ENCODE measurements at places on chromosomes 6 and 20. TPM values are rescaled to one million over a fixed set of nuclear protein-coding genes. Genes with fewer than 3 reads are reported as not detected.

Gene SMOC2
- total RNA-seq, result not detected

Gene SERPINB1
- total RNA-seq, result 60.1 TPM

GRCh38 chr6:127225497-127225896 is 41.2 kb upstream of the RNF146 start:
- no peaks in the 10 kb centered on the region for H3K36me3 ChIP-seq
- H3K4me3 ChIP-seq, result no peak overlapping the region
- peaks cover 10% of the 10 kb centered on the region for H3K4me1 ChIP-seq
- no peak overlapping the region for H3K27ac ChIP-seq
- H3K27me3 ChIP-seq, result no peaks in the 10 kb centered on the region
- DNase-seq, result no peak

GRCh38 chr6:87430499-87430898 is 22.7 kb downstream of the CFAP206 start:
- H3K4me1 ChIP-seq, result no peaks in the 10 kb centered on the region
- no peaks in the 10 kb centered on the region for H3K36me3 ChIP-seq
- H3K27me3 ChIP-seq, result peaks cover 14% of the 10 kb centered on the region
- no peak for DNase-seq
- H3K27ac ChIP-seq, result no peak overlapping the region

Gene FAM209A
- 0.15 TPM for total RNA-seq

Gene LZTS3
- 10.1 TPM for total RNA-seq

DNA sequence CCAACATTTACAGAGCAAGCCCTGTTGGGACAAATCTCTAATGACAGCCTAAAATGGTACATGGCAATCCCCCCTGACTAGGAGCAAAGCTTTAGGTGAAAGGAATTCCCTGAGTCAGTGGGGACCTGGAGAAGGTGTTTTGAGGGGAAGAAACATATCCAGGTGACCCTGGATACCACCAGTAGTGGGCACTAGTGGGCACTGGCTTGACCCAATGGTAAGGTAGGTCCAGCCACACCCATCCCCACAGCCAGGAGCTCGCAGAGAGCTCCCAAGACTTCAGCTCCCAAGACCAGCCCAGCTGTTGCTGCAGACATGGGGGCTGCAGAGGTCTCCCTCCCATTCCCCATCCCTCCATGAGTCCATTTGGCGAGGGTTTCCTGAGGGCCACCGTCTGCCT is 19.5 kb downstream of the GRM4 start:
- H3K4me1 ChIP-seq, result no peaks in the 10 kb centered on the region
- no peaks in the 10 kb centered on the region for H3K36me3 ChIP-seq
- no peak overlapping the region for H3K4me3 ChIP-seq
- peaks cover 52% of the 10 kb centered on the region for H3K27me3 ChIP-seq

- H3K27me3 ChIP-seq, result no peaks in the 10 kb centered on the region
- no peak for DNase-seq
- no peak overlapping the region for H3K27ac ChIP-seq
Observed at GRCh38 chr20:19453410-19453809, 241.0 kb downstream of the SLC24A3 start.

GRCh38 chr6:61622601-61623000 is 663.4 kb downstream of the KHDRBS2 start:
- no peaks in the 10 kb centered on the region for H3K36me3 ChIP-seq
- no peak for DNase-seq
- H3K4me3 ChIP-seq, result no peak overlapping the region
- no peaks in the 10 kb centered on the region for H3K27me3 ChIP-seq
- H3K4me1 ChIP-seq, result no peaks in the 10 kb centered on the region

GRCh38 chr6:39568896-39569295 is 156.3 kb downstream of the KIF6 start:
- no peaks in the 10 kb centered on the region for H3K4me1 ChIP-seq
- H3K27me3 ChIP-seq, result no peaks in the 10 kb centered on the region
- no peaks in the 10 kb centered on the region for H3K36me3 ChIP-seq
- H3K4me3 ChIP-seq, result no peak overlapping the region
- DNase-seq, result no peak
- no peak overlapping the region for H3K27ac ChIP-seq

GRCh38 chr6:73858376-73858775 is 162.4 kb downstream of the CD109 start:
- no peaks in the 10 kb centered on the region for H3K27me3 ChIP-seq
- H3K4me3 ChIP-seq, result no peak overlapping the region
- H3K27ac ChIP-seq, result no peak overlapping the region
- no peaks in the 10 kb centered on the region for H3K36me3 ChIP-seq
- DNase-seq, result no peak

Gene C4A
- 165 TPM for total RNA-seq

- H3K27ac ChIP-seq, result no peak overlapping the region
- no peak for DNase-seq
- H3K36me3 ChIP-seq, result no peaks in the 10 kb centered on the region
- H3K4me3 ChIP-seq, result no peak overlapping the region
- no peaks in the 10 kb centered on the region for H3K27me3 ChIP-seq
Observed at GRCh38 chr6:113289166-113289565, 568.0 kb upstream of the MARCKS start.

Gene NKX2-2
- not detected for total RNA-seq

Gene CFAP206
- total RNA-seq, result not detected

Gene DLK2
- 0.74 TPM for total RNA-seq

- H3K27me3 ChIP-seq, result no peaks in the 10 kb centered on the region
- peaks cover 7% of the 10 kb centered on the region for H3K4me1 ChIP-seq
- DNase-seq, result no peak
- no peak overlapping the region for H3K27ac ChIP-seq
- H3K4me3 ChIP-seq, result no peak overlapping the region
Observed at GRCh38 chr6:6402591-6402990, 82.1 kb upstream of the F13A1 start.

DNA sequence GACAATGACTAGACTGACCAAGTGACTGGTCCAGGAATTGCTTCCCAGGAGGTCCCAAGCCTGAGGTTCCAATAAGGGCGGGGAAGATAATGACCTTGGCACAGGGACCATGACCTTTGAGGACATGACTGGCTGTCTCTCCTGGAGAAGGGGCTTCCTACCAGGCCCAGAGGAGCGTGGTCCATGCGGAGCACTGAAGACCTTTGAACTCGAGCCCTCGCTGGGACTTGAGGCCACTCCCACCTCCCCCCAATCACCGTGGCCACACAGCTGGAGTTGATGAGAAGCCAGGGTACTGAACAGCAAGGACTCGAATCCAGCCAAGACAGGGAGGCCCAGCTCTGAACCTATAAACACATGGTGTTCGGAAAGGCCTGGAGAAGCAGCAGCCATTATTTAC is 677.0 kb downstream of the PRKN start:
- no peaks in the 10 kb centered on the region for H3K4me1 ChIP-seq
- no peaks in the 10 kb centered on the region for H3K27me3 ChIP-seq
- no peak overlapping the region for H3K4me3 ChIP-seq
- no peak overlapping the region for H3K27ac ChIP-seq
- no peak for DNase-seq
- H3K36me3 ChIP-seq, result no peaks in the 10 kb centered on the region

DNA sequence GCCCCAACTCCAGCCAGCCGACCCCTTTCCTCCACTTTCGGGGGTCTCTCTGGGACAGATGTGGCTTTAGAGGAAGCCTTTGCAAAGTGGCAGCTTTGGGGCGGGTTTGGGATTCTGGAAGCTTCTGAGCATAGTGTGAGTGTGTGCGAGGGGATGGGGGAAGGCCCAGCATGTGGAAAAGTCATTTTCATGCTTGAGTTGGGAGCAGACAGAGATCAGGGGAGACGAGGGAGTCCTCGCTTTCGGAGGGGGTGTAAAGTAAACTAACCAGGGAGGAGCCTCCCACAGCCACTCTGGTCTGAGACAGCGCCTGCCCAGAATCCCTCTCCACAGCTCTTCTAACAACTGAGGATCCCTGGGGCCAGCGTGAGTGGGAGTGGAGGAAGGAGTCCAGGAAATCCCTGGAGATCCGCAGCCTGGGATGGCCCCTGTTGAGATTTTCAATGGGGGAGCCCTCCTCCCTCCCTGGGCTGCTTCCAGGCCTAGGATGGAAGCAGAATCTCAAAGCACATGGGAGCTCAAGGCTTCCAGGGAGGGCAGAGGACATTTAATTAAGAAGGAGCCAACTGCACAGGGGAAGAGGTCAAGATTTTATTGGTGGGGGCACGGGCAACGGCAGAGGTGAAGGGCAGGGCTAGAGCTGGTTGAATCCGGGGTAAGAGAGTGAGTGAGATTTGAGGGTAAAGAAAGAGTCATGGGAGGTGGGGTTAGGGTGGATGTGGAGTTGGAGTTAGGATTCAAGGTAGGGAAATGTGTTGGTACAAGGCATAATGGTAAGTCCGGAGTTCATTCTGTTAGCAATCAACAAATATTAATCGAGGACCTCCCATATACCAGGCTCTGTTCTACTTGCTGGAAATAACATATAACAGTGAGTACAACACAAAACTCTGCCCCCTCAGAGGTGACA is 102.3 kb upstream of the FOXP4 start:
- peaks cover 31% of the 10 kb centered on the region for H3K4me1 ChIP-seq
- H3K4me3 ChIP-seq, result no peak overlapping the region
- DNase-seq, result no peak
- no peaks in the 10 kb centered on the region for H3K36me3 ChIP-seq
- H3K27me3 ChIP-seq, result peaks cover 15% of the 10 kb centered on the region
- H3K27ac ChIP-seq, result no peak overlapping the region

DNA sequence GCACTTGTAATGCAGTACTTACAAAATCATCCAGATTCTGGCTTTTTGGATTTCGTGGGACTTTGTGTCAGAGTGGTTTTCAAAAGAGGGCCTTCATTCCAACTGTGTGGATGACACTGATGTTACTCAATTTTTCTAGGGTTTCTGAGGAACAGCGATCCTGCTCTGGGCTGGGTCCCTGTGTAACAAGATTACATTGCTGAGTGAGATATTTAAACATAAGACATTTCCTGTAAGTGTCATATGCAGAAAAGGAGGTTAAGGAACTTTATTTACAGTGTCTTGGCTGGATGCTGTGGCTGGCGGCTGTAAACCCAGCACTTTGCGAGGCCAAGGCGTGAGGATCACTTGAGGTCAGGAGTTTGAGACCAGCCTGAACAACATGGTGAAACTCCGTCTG is 6.7 kb downstream of the ZFAND3 start:
- H3K36me3 ChIP-seq, result no peaks in the 10 kb centered on the region
- peaks cover 56% of the 10 kb centered on the region for H3K4me1 ChIP-seq
- DNase-seq, result no peak
- H3K4me3 ChIP-seq, result no peak overlapping the region
- no peak overlapping the region for H3K27ac ChIP-seq

- H3K27ac ChIP-seq, result no peak overlapping the region
- H3K4me1 ChIP-seq, result no peaks in the 10 kb centered on the region
- no peaks in the 10 kb centered on the region for H3K27me3 ChIP-seq
Observed at GRCh38 chr6:143490244-143490643, 21.3 kb downstream of the FUCA2 start.

Gene CGA
- not detected for total RNA-seq

GRCh38 chr20:47972916-47973309 is 187.6 kb upstream of the SULF2 start:
- H3K36me3 ChIP-seq, result no peaks in the 10 kb centered on the region
- H3K27me3 ChIP-seq, result no peaks in the 10 kb centered on the region
- H3K27ac ChIP-seq, result peak overlapping the region; percentile 97
- H3K4me3 ChIP-seq, result no peak overlapping the region
- H3K4me1 ChIP-seq, result peaks cover 85% of the 10 kb centered on the region

DNA sequence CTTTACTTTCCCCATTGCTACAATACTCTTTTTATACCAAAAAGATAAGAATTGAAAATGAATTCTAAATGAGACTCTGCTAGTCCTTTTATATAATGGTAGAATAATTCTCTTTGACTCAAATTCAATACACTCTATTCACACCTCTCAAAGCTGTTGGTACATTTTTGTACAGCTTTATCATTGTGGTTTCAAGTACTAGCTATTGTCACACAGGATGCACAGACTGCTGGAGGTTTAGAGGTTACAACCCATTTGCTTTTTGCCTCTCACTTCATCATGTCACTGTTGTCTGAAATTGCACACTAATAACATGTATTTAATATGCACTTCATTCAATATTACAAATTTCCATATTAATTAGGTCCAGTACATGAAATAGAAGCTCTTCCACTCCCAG is 442.2 kb upstream of the ARID1B start:
- no peaks in the 10 kb centered on the region for H3K36me3 ChIP-seq
- H3K27ac ChIP-seq, result no peak overlapping the region
- peaks cover 16% of the 10 kb centered on the region for H3K27me3 ChIP-seq
- DNase-seq, result no peak

Gene CCN2
- 34.7 TPM for total RNA-seq

GRCh38 chr20:9627219-9627618 is 112.8 kb downstream of the LAMP5 start:
- no peak overlapping the region for H3K27ac ChIP-seq
- H3K4me3 ChIP-seq, result no peak overlapping the region
- no peaks in the 10 kb centered on the region for H3K27me3 ChIP-seq
- H3K4me1 ChIP-seq, result no peaks in the 10 kb centered on the region

Gene CASS4
- total RNA-seq, result 0.49 TPM

Gene BPIFB2
- 54.5 TPM for total RNA-seq

Gene SPTLC3
- 95.6 TPM for total RNA-seq

All from HepG2 (cell line).